ENCODE measurements at places on chromosomes 4 and X.

GRCh38 chr4:8291701-8292477 lies 22.3 kb downstream of the HTRA3 start:
- no peak for DNase-seq

DNA sequence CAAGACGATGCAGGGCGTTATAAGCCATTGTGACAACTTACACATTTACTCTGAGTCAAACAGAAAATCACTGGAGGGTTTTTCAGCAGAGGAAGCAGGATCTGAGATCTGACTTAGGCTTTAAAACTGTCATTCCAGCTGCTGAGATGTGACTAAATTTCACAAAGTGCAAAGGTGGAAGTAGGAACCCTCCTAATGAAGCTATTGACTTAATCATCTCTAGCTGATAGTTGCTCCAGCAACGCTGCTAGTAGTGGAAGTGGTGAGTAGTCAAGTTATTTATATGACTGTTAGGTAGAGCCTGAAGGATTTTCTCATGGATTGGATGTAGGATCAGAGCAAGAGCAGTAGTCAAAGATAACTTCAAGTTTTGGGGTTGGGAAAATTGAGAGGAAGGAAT lies 218.6 kb downstream of the GRID2 start:
- DNase-seq = no peak

GRCh38 chrX:101037231-101037630 lies 14.7 kb downstream of the TRMT2B start:
- DNase-seq = no peak

DNA sequence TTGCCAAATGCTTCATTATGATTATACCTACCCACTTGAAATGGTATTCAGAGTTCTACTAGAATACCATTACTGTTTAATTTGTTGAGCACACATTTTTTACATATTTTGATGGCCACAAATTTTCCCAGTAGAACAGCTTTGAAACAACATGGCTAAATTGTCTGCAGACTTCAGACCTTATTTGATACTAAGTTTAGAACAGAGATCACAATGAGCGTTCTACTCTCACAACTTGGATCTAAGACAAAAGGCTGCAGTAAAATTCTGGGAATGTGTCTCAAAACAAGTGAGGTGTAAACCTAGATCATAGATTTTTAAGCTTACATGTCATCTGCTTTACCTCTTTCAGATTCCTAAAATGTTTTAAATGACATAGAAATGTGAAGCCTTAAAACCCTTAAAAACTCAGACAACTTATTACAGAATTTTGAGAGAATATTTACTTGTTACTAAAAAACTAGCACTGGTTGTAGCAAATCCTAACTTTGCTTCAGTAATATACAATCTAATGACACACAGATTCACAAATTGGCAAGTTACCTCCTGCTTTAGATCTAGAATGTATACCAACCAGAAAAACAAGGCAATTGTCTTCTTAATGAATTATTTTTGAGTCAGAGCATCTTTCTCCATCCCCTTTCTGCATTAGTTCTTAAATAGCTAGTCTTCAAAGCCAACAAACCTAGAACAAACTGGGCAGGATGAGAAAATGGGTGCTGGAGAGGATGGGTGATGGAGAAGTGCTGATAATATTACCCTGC lies 243.3 kb downstream of the SLC7A11 start:
- DNase-seq = no peak

DNA sequence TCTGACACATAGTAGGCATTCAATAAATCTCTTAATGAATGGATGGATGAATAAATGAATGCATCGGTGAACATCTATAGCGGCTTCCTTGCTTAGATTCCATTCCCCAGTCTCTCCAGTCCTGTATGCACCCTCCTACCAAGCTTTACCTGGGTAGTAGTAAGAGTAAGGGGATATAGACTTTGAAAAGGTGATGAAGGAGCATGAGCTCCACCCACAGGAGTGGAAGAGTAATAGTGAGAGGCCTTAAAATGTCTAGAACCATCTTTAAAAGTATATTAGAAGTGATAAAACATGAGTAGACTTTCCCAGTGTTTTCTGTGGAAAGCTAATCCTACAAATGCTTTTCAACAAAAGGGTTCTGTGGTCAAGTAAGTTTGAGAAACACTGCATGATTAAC lies 35.5 kb upstream of the GPC3 start:
- no peak for DNase-seq

DNA sequence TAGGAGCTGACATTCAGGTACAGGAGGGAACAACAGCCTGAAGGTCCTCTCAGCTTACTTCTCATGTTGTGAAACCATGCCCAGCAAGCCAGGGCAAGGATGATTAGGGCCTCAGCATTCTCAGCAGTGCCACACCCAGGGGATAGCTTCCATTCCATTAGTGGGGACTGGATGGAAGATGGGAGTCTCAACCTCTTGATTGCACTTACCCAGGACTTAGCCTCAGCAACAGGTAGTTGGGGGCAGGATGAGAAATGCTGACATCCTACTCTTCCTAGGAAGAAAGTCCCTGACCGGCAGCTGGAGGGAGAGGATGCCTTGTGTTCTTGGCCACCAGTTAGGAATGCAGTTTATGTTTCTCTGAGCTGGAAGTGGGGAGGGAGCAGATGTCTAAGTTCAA lies 8.8 kb upstream of the BEX3 start:
- DNase-seq = no peak

DNA sequence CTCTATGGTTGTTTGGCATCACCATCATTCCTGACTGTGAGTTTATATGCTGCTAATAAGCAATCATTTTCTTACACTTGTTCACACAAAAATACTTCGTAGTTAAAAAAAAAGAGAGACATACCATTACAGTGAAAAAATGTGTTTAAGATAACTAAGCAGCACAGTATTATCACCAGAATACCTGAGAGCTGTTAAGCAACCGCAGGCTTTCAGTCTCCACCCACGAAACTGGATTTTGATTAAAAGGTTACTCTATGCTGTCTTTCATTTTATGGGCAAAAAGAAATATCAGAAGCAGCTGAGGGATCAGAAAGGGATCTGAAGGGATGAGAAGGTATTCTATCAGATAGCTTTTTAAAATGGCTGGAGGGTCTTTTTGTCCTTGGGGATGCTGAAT lies 148.3 kb downstream of the NEK1 start:
- no peak for DNase-seq

DNA sequence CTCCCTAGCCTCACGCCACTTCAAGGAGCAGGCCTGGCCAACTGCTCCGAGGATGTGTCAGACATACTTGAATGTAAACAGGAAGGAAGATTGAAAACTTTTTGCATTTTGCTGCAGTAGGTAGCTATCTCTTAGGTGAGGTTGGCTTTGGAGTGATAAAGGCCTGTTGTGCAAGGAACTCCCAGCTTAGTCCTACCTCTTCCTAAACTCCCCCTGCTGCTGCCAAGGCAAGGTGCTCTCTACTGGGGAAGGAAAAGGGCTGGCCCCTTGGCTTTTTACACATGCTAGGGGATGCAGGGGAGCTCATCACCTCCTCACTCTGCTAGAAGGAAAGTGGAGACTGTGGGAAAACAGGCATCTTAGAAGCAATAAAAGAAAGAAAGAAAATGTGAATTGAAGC lies 10.7 kb upstream of the BRS3 start:
- no peak for DNase-seq

GRCh38 chr4:31682796-31683195 lies 962.6 kb downstream of the PCDH7 start:
- no peak for DNase-seq

DNA sequence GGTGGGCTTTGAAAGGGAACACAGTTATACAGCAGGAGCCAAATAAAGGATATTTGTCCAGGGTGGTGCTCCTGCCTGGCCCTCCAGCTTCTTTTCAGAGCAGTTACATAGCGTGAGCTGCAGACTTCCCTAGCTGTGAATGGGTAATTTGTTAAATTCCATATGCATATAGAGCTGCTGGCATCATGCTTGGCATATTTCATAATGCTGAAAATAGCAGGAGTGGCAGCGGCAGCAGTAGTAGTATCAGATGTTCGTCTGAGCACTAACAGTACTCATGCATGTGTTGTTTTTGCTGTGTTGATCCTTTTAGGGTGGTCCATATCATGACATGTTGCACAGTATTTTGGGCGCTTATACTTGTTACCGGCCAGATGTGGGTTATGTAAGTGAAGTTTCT lies 33.6 kb upstream of the TADA2B start:
- DNase-seq = no peak

GRCh38 chr4:108512615-108513505 lies 107.5 kb upstream of the RPL34 start:
- peak; percentile 68 for DNase-seq

GRCh38 chrX:39755143-39756032 lies 342.4 kb downstream of the BCOR start:
- DNase-seq = no peak

DNA sequence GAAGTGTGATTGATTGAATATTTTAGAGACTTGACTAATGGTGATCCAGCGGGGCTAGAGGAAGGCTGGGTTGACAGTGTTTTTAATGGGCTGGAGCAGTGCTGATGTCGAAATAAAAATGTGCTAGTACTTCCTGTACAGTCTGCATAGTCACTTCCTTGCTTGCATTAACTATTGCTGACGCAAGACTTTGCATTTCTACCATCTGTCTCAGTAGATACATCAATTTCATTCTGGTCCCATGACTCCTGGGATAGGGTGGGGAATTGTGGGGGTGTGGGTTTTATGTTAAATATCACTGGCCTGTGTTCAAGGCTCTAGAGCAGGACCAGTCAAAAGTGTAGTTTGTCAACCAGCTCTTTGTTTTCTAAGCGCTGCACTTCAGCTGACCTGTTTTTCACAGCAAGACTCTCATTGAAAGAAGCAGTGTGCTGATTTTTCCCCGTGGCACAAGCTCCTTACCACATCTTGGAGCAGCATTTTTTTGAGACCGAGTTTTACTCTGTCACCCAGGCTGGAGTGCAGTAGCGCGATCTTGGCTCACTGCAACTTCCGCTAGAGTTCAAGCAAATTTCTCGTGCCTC lies 35.2 kb upstream of the PHEX start:
- DNase-seq = no peak

GRCh38 chr4:136103616-136104015 lies 1428.7 kb downstream of the PCDH18 start:
- no peak for DNase-seq

GRCh38 chrX:111854556-111855490 lies 21.2 kb upstream of the TRPC5OS start:
- no peak for DNase-seq

GRCh38 chr4:101155945-101156344 lies 191.4 kb downstream of the PPP3CA start:
- DNase-seq = no peak

DNA sequence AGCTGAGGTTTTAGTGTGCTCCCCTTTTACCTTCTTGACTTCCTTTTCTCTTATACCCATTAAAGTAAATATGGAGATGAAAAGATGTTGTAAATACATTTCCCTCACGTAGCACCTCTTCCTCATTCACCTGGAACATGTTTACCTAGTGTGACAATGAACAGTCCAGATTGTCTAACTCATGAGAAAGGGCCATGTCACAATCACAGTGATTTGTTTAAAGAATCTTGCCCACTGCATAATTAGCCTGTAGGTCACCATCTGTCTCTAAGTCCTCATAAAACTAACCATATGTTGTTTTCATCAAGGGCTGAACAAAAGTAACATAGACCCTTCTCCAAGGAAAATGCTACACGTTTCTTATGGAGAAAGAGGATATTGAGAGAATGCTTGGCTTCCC lies 85.7 kb downstream of the TSPAN5 start:
- no peak for DNase-seq

GRCh38 chrX:17160975-17161374 lies 214.0 kb upstream of the NHS start:
- no peak for DNase-seq

DNA sequence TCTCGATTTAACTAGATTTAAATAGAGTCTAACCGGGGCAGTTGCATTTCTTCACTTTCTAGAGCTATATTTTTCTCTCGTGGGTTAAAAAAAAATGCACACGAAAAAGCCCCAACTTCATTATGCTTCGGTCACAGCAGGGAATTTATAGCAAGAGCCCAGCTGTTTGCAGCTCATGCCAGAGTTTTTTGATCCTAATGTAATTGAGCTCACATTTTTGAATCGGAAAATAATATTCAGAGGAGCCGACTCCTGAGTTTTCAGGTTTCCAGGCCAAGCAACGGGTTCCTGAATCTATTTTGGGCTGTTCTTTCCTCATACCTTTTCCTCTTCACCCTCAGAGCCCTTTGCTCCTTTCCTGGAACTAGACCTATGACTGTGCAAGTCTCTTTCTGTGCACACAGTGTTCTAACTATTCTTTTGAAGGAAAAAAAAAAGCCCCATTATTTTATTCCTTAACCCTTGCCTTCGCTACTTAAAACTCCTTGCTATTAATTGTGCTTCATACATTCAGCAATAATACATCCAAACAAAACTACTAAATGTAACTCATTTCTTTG lies 27.5 kb upstream of the ESX1 start:
- no peak for DNase-seq

GRCh38 chr4:76059750-76060149 lies 14.8 kb upstream of the ART3 start:
- no peak for DNase-seq

DNA sequence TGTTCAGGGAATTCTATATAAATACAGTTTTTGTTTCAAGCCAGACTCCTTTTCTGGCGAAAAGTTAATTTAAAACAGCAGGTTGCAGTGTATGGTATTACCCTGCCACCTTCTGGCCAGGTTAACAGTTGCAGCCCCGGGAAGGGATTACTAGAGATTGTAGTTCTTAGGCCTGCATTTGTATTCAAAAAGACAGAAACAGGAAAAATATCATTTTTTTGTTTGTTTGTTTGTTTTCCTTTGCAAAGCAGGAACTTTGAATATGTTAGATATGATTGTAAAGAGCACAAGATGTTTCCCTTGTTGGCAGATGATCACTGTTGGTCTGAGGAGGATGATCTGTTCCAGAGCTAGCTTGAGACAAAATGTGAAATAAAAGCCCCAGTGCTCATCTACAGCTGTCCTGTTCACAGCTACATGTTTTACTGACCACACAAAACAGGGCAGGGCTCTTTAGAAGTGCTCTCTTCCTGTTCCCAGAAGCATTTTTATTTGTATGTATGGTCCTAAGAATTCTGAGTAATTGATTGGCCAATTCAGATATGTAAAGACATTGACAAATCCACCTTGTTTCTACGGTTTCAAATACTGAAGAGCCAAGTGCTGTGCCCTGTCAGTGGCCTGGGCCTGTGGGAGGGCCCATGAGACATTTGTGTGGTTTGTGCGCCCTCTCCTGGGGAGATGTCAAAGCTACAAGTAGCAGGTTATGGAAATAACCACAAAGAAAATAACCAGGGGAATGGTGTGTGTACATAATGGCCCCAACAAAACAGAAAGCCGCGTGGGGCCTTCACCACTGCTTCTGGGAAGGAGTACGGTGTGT lies 57.9 kb downstream of the CLDN22 start:
- DNase-seq = peak; percentile 80

GRCh38 chr4:16009153-16009552 lies 46.2 kb upstream of the FGFBP2 start:
- DNase-seq = no peak

- DNase-seq = no peak
Measured at GRCh38 chr4:95847908-95848460, 8.1 kb downstream of the PDHA2 start.

GRCh38 chr4:174215961-174216680 lies 67.3 kb downstream of the FBXO8 start:
- DNase-seq = no peak

DNA sequence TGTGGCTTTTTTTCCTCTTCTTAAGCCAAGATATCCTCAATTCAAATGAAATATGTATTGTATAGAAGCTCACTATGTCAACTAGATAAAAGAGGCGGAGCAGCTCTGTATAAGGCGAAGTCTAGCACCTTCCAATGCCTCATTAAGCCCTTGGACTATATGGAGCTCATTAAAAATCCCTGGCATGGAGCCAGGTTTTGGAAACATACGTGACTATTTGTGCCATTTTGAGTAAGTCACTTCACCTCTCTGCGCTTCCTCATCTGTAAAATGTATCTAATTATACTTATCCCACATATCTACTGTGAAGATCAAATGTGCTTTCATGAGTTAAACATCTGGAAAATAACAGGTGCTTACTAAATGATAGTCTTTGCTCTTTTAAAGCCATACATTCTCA lies 57.2 kb downstream of the YIPF6 start:
- no peak for DNase-seq

Measured in type B pancreatic cell (in vitro differentiated cells).